ENCODE measurements at places on chromosomes 5 and 9. TPM values are rescaled to one million over a fixed set of nuclear protein-coding genes. Genes with fewer than 3 reads are reported as not detected.
A peak's percentile ranks its signal among the peaks of the same experiment; 100 is the strongest.

RBM22 gene
- 81.9 TPM for total RNA-seq

RNF183 gene
- total RNA-seq: not detected

STK10 gene
- total RNA-seq: 88.6 TPM

GRCh38 chr5:159571501-159572244, 241.4 kb upstream of the IL12B start:
- DNase-seq: no peak

- no peak for DNase-seq
Measured at GRCh38 chr9:35792024-35792813, 828 bp downstream of the NPR2 start.

GRCh38 chr5:16809395-16810207, 126.5 kb downstream of the MYO10 start:
- DNase-seq: no peak

GRCh38 chr5:131514316-131515283, 120.4 kb downstream of the RAPGEF6 start:
- no peak for DNase-seq

DNA sequence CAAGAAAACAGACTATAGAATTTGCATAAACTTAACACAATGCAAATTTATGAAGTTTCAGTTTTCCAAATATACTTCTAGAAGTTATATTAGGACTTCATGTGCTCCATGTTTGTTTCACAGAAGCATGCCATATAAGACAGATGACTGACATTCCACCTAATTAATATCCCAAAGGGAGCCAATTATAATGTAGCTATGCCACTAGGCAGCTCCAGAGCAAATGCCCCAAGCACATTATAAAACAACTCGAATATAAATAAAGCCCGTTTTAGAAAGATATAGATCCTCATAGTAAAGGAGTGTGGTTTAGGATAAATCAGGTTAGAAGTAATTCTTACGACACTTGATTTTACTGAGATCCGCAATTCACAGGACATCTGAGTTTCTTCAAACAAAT, 8.9 kb downstream of the DROSHA start:
- DNase-seq: no peak

DNA sequence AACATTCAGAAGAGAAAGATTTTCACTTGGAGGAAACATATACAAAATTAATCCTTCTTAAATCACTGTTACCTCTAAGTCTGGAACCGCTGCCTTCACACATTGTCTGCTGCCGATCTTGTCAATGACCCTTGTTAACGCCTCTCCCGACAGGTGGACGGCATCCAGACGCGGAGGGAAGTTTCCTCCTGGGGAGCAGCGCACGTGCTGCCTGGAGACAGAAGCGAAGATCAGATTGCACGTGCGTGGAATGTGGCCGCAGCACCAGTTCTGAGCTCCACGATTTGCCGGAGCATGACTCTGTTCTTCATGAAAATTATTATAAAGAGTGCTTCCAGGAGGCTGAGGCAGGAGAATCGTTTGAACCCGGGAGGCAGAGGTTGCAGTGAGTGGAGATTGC, 183.6 kb upstream of the IRX4 start:
- no peak for DNase-seq

DNA sequence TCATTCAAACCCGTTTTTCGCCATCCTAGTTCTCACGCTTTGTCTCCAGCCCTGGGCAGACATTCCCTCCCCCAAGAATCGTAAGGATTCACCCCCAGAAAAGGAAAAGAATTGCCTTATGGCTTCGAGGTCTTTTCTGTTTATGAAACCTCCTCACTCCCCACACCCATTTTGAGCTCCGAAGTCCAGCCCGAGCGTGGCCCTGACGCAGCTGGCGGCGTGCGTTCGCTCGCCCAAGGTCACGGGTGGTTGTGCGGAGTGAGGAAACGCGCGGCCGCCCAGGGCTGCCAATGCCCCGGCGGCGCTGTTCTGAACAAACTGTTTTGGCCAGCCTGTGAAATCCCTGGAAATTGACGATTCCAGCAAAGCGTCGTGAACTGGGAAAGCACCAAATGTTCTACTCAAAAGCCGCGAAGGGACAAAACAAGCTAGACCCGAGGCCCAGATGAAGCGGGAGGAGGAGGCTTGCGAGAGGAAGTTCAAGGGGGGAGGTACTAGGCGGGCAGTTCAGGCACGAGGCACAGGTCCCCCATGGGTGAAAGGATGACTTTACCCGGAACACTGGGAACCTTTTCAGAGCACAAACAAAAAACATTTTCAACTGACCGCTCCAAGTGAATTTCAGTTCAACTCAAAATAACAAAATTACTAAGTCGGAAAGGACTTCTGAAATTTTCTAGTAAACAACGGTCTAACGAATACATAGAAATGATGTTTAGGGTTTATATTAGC, 683 bp upstream of the ZFAND5 start:
- DNase-seq: peak; percentile 52

DNA sequence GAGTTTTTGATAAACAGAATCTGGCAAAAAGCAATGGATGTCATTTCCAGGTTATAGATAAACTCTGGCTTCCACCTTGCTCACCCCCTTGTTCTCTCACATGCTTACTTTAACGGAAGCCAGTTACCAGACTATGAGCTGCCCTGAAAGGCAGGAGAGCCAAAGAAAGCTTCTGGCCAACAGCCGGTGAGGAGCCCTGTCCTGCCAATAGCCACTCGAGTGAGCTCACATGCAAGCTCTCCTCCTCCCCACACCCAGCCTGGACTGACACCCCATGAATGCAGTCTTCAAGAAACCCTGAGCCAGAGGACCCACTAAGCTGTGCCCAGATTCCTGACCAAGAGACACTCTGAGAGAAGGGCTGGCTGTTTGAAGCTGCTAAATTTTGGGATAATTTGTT, 14.4 kb upstream of the SMIM15 start:
- no peak for DNase-seq

DNA sequence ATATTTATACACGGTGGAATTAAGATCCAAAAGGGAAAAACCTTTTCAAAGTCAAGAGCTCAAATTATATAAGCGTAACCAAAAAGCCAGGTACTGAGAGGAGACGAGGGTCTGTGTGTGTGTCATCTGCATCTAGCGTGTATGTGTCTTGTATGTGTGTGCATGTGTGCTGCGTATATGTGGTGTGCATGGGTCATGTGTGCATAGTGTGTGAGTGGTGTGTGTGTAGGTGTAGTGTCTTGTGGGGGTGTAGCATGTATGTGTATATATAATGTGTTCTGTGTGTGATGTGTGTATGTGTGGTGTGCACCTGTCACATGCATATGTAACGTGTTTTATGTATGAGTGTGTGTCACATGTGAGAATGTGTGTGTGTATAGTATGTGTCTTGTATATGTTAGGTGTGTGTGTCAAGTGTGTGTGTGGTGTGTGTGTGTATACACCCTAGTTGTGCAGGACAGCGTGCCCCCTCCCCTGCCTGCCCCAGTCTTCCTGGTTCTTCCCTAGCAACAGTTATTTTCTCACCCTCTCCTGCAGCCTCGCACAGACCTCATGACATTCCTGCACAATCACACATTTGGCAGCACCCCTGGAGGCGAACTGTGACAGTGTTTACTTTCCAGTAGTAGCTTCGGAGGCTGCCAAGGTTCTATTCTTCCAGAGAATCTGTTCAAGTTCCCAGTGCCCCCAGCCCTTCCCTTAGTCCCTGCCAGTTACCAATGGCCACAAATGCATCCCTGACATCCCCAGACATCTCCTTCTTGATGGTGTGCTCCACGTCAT, 27.1 kb upstream of the TNIP1 start:
- no peak for DNase-seq

DNA sequence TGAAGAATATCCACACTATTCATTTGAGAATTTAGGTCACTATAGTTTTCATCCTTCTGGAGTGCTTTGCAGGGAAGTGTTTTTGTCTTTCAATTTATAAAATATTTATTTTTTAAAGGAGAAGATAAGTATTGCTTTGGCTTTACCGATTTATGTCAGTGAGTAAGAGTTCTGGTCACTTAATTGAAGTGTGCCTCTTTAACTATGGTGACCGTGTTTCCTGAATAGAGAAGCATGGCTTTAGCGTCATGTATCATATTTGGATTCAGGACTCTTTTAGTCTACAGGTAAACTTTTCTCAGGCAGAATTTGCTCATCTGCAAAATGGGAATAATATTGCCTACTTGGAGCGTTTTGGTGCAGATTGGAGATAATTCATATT, 902 bp downstream of the BDP1 start:
- no peak for DNase-seq

- DNase-seq: no peak
Measured at GRCh38 chr9:31671011-31671410, 713.4 kb upstream of the ACO1 start.

- DNase-seq: no peak
Measured at GRCh38 chr5:146781157-146781556, 97.4 kb downstream of the PPP2R2B start.

DNA sequence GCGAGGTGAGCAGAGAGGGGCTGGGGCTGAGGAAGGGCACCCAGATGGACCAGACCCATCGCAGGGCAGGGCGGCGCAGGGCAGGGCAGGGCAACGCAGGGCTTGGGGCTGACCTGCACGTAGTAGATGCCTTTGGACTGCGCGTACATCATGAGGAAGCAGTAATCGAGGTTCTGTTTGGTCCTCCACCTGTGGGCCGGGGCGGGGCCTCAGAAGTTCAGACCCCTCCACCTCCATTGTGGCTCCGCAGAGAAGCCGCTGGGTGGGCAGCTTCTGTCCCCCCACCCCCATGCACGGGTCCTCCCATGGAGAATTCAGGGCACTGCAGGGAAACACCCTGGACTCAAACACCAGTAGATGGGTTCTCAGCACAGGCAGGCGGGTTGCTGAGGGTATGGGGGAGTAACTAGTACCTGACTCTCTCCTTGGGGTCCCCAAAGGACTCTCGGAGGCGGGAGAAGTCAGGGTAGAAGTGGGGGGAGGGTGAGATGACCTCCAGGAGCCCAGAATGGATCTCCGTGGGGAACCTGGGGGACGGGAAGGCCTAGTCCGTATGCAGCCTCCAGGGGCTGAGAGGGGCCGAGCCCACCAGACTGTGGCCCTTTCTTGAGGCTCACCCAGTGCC, 6.4 kb downstream of the LTC4S start:
- DNase-seq: no peak

- DNase-seq: no peak
Measured at GRCh38 chr9:133715866-133716563, 22.1 kb downstream of the SARDH start.
